ENCODE measurements at places on chromosomes 16 and 17.

GRCh38 chr16:35746281-35746962, 2287.0 kb downstream of the TP53TG3F start:
- DNase-seq, result no peak

DNA sequence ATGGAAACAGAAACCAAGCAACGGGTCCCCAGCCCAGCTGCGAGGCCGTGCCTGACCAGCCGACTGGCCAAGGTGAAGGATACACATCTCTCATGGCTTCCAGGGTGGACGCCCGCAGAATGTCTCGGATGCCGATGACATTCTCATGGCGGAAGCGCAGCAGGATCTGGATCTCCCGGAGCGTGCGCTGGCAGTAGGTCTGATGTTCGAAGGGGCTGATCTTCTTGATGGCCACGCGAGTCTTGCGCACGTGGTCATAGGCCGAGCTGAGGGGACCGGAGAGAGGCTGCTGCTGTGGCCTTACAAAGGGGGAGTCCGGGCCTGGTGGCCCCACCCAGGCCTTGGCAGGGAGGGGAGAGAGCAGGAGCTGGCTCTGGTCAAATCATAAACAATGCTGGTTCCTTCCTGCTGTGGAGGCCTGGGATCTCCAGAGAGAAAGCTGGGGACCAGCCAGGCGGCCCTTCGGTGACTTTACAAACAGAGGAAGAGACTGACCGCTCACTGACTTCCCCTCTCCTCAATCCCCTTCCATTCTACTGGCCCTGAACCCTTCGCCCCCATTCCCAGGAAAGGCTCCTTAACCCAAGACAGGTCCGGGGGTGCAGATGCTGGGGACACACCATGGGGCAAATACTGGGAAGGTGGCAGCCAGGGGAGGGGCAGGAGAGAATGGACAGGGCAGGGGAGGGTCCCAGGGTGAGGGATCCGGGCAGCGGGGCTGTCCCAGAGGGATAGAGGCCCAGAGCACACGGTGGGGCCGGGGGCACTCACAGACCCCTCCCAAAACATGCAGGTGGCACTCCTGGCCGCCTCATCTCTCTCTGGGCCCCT, 1.1 kb downstream of the MAPK3 start:
- peak; percentile 31 for DNase-seq

GRCh38 chr16:2154533-2155090, 970 bp upstream of the TRAF7 start:
- DNase-seq, result no peak

GRCh38 chr16:47873434-47873833, 282.4 kb downstream of the ABCC12 start:
- no peak for DNase-seq

DNA sequence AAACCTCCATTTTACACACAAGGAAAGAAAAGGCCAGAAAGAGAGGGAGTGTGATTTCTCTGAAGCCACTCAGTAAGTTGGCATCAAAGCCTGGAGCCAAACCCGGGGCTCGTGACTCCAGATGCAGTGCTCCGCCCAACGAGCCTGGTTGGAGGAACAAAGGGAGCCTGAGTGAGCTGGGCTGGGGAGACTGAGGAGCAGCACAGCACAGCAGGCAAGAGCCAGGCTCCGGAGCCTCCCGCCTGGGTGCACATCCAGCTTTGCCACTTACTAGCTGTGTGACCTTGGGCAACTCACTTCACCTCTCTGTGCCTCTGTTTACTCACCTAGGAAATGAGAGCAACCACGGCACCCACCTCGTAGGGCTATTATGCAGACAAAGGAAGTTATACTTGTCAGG, 5.6 kb downstream of the GSG1L start:
- DNase-seq, result no peak

DNA sequence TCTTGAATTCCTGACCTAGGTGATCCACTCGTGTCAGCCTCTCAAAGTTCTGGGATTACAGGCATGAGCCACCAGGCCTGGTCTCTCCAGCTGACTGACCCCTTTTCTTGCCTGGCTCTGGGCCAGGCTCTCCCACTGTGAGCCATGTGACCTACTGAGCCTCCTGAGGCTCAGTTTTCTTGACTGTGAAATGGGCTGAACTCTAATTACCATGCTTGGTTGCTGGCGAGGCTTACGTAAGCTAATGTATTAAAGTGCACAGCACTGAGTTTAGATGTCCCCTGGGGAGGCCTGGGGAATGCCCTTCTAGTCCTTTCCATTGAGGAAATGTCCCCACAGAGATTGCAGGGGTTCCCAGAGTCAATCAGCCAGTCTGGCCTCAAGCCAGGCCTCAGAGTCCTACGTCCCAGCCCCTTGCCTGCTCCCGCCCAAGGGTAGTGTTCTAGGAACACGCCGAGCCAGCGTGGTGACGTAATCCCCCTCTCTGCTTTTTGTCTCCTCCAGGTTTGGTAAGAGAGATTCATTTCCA, 45.8 kb upstream of the LGALS9 start:
- DNase-seq, result no peak

DNA sequence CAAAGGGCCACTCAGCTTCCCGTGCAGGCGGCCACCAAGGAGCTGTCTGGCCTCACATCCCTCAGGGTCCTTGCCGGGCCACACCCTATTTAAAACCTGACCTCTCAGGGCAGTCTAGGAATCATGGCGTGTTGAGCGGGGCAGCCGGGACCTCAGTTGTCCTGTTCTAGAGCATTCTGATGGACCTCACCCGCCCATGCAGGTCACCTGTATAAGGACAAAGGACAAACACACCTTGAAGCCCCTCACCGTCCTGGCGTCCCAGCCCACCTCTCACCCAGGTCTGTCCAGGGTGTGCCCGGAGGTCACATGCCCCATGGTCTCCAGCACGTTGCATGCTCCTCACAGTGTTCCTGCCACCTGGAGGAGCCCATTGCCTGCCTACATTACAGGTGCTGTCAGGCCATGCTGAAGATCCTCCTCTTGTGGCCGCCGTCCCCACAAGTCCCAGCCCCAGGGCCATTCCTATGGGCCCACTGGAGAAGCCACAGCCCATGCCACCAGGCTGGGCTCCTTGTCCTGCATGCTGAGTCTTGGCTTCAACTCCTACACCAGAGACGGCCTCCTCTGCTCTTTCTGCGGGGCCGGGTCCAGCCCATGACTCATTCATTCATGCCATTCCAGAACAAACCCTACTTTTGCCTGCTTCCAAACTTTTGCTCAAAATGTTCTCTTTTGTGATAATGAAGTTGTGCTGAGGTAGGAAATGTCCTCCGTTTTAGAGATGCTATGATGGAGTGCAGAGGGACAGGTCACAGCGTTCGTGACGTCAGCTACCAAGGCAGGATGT, 46.3 kb downstream of the PEMT start:
- peak; percentile 40 for DNase-seq

DNA sequence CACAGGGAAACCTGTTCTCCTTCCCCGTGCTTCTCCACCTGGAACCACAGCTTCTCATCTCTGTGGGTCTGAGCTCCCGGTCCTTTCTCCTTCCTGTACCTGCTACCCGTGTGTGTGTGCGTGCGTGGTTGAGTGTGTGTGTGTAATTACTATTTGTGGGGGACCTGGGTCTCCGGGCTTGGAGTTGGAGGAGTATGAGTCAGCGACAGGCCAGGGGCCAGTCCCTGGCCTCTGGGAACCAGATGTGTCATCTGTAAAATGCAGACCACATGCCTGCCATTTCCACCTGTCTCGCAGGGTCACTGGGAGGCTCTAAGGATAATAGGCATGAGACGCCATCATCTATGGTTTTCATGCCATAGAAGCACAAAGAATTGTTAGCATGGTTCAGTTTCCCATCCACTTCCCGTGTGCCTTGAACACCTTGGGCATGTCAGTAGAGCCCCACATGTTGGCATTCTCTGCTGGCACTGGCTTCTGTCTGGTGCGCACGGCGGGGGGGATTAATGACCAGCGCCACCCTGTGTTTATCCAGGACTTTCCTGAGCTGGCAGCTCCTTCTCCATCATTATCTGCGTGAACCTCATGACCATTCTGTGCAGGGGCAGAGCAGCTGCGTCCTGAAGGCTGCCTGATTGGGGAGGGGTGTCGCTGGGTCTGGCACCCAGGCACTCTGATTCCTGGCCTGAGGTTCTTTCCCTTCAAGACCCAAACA, 1.5 kb downstream of the ZNF205 start:
- no peak for DNase-seq

- DNase-seq, result no peak
Measured at GRCh38 chr17:64092113-64092512, 37.8 kb downstream of the ERN1 start.

DNA sequence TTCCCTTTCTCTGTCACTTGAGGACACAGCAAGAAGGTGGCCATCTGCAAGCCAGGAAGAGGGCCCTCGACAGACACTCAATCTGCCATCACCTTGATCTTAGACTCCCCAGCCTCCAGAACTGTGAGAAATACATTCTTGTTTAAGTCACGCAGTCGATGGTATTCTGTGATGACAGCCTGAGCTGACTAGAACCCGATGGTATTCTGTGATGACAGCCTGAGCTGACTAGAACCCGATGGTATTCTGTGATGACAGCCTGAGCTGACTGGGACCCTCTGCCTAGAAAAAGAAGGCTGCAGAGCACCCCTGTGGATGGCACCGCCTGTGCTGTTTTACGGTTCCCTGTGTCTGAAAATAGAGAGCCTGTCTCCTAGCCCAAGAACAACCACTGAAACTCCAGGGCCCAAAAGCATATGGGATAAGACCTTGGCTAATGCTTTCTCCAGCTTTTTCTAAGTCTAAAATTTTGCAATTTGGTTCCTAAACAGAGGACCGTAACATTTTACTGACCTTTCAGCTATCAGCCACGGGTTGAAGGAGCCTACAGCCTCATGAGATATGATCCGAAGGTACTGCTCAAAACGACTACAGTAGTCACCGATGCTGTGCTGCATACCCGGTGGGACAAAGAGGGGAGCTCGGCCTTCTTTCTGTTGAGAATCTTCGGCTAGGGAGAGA, 33.1 kb upstream of the PITPNM3 start:
- no peak for DNase-seq
